ENCODE measurements at places on chromosomes 4 and X. TPM values are rescaled to one million over a fixed set of nuclear protein-coding genes. Genes with fewer than 3 reads are reported as not detected.

The DOK7 gene
- 8.8 TPM for total RNA-seq

DNA sequence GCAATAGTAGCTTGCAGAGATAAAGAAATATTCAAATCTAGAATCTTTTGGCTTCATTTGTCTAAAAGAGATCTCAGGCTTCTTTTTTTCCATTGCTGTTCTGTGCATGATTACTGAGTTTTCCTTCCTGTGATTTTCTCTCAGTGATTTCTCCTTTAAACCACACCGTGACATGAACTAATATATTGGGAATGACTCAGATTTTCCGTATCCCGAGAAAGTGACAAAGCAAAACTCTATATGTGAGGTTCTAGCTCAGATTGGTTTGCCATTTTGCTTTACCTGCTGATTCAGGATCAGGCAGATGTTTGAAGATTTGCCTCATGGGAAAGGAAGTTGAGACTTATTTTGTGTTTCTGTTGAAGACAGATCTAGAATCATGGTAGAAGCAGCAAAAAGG lies 59.4 kb downstream of the MTHFD2L start:
- no peaks in the 10 kb centered on the region for H3K27me3 ChIP-seq
- H3K4me1 ChIP-seq: peaks cover 7% of the 10 kb centered on the region
- no peaks in the 10 kb centered on the region for H3K36me3 ChIP-seq
- no peak overlapping the region for H3K27ac ChIP-seq
- DNase-seq: no peak

DNA sequence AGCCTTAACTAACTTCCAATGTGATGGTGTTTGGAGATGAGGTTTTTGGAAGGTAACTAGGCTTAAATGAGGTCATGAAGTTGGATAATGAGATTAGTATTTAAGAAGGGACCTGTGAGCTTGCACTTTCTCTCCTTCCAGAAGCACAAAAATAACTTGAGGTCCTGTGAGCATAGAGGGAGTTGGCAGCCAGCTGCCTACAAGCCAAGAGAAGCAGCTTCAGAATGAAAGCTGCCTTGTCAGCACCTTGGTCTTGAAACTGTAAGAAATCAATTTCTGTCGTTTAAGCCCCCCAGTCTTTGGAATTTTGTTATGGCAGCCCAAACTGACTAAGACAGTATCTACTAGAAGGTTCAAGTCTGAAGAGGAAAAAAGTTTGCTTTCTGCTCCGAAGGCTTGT lies 280.2 kb upstream of the GALNTL6 start:
- no peak for DNase-seq
- no peaks in the 10 kb centered on the region for H3K36me3 ChIP-seq
- H3K4me3 ChIP-seq: peak overlapping the region; percentile 43
- H3K4me1 ChIP-seq: no peaks in the 10 kb centered on the region

The SPANXC gene
- total RNA-seq: not detected

- no peaks in the 10 kb centered on the region for H3K36me3 ChIP-seq
- peaks cover 19% of the 10 kb centered on the region for H3K4me1 ChIP-seq
- H3K27me3 ChIP-seq: no peaks in the 10 kb centered on the region
These were observed 7.3 kb downstream of the PPP1R3F start for GRCh38 chrX:49276671-49277534.

GRCh38 chrX:17042037-17042436 lies 95.6 kb downstream of the REPS2 start:
- H3K36me3 ChIP-seq: no peaks in the 10 kb centered on the region
- no peaks in the 10 kb centered on the region for H3K27me3 ChIP-seq
- no peak overlapping the region for H3K4me3 ChIP-seq
- H3K27ac ChIP-seq: no peak overlapping the region
- peaks cover 25% of the 10 kb centered on the region for H3K4me1 ChIP-seq
- DNase-seq: no peak

The SYP gene
- total RNA-seq: 3.2 TPM

DNA sequence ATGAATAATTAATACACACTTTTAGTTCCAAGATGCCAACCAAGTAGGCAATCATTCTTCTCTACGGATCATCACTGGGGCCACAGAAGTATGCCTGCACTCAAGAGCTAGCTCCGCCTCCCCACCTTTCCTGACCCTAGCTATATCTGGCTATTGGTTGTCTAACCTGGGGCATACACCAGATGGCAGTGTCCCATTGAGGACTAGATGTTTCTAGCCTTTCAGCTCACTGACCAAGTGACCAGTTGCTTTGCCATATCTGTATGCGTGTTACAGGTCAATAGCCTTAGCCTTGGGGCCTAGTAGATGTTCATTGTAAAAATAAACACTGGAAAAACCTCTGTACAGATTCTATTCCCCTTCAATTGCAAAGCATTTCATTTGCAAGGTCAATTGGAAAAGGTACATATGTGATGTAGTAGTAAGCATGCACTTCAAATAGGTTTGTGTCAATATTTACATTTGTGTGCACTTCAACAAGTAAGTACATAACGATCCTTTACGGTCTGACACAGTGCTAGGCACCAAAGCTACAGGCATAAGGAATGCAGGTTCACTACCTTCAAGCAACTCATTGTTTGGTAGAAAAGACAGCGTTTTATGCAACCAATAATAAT lies 521.7 kb downstream of the PPARGC1A start:
- no peaks in the 10 kb centered on the region for H3K36me3 ChIP-seq
- no peak overlapping the region for H3K27ac ChIP-seq
- H3K4me1 ChIP-seq: no peaks in the 10 kb centered on the region
- H3K4me3 ChIP-seq: no peak overlapping the region
- no peak for DNase-seq

- H3K27ac ChIP-seq: no peak overlapping the region
- no peaks in the 10 kb centered on the region for H3K27me3 ChIP-seq
- H3K36me3 ChIP-seq: no peaks in the 10 kb centered on the region
- H3K4me3 ChIP-seq: no peak overlapping the region
These were observed 44.1 kb downstream of the TMEM164 start for GRCh38 chrX:110046971-110047370.

The PABPC5 gene
- total RNA-seq: 1.8 TPM

- no peaks in the 10 kb centered on the region for H3K36me3 ChIP-seq
- no peak overlapping the region for H3K4me3 ChIP-seq
- H3K27me3 ChIP-seq: no peaks in the 10 kb centered on the region
- H3K27ac ChIP-seq: no peak overlapping the region
These were observed 3.1 kb upstream of the ANTXR2 start for GRCh38 chr4:80075995-80076675.

GRCh38 chrX:9902656-9903055 lies 64.5 kb upstream of the CLDN34 start:
- H3K4me1 ChIP-seq: no peaks in the 10 kb centered on the region
- no peaks in the 10 kb centered on the region for H3K27me3 ChIP-seq
- H3K27ac ChIP-seq: no peak overlapping the region
- no peak overlapping the region for H3K4me3 ChIP-seq
- no peak for DNase-seq
- H3K36me3 ChIP-seq: no peaks in the 10 kb centered on the region

DNA sequence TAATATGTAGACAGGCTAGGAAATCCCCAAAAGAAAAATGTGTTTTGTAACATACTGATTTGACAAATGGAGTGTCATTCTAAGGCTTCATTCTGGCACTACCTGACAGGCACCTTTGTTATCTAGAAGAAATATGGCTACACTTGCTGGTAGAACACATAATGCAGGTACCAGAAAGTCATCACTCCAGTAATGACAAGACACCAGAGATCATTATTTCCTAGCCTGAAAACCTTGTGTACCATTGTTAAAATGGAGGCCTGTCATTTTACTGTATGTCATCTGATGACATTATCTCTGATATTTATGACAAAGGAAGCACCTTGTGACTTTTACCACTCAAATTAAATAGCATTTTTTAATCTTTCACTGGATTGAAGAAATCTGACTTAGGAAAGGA lies 13.5 kb upstream of the FGF5 start:
- no peaks in the 10 kb centered on the region for H3K36me3 ChIP-seq
- no peak for DNase-seq
- no peak overlapping the region for H3K27ac ChIP-seq
- H3K4me1 ChIP-seq: no peaks in the 10 kb centered on the region

DNA sequence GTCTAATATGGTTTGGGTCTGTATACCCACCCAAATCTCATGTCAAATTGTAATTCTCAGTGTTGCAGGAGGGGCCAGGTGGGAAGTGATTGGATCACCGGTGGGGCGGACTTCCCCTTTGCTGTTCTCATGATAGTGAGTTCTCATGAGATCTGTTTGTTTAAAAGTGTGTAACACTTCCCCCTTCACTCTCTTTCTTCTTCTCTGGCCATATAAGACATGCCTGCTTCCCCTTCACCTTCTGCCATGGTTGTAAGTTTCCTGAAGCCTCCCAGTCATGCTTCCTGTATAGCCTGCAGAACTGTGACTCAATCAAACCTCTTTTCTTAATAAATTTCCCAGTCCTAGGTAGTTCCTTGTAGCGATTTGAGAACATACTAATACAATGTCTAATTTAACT lies 19.7 kb upstream of the SCRG1 start:
- H3K36me3 ChIP-seq: no peaks in the 10 kb centered on the region
- peaks cover 4% of the 10 kb centered on the region for H3K4me1 ChIP-seq
- H3K4me3 ChIP-seq: no peak overlapping the region
- H3K27me3 ChIP-seq: no peaks in the 10 kb centered on the region
- no peak for DNase-seq

DNA sequence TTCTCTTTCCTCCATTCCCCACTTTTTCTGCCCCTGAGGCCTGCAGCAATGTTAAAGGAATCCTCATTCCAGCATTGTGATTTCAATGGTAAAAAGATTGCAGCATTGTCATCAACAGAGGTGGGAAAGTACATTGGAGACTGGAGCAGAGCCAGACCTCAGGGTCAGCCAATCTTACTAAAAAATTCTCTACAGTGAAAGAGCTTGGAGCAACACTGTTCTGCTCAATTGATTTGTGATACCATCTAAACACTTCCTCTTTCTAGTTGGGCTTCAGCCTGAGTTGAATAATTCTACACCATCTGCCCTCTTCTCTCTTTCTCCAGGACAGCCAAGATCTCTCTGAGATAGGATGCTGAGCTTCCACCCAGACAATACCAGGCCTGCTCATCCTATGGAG lies 176.5 kb downstream of the AR start:
- no peaks in the 10 kb centered on the region for H3K36me3 ChIP-seq
- H3K4me3 ChIP-seq: no peak overlapping the region
- H3K27me3 ChIP-seq: no peaks in the 10 kb centered on the region
- no peaks in the 10 kb centered on the region for H3K4me1 ChIP-seq
- no peak overlapping the region for H3K27ac ChIP-seq

The HSD17B13 gene
- 0.71 TPM for total RNA-seq

All from thoracic aorta (tissue), 2 donors.